ENCODE measurements at places on chromosomes 6 and 20.
A peak's percentile ranks its signal among the peaks of the same experiment; 100 is the strongest.

DNA sequence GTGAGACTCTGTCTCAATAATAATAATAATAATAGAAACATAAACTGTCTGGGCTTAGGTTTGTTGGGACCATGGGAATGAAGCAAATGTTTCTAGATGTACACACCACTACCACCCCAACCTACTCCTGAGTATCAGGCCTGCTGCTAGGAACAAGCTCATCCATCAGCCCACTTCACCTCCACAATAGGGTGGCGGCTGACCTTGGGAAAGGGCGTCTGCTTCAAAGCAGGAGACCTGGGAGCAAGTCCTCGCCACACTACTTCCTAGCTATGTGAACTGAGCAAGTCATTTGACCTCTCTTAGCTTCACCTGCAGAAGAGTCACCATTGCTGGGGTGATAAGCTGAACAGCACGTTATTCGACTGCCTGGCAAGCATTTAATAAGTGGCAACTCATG lies 3.1 kb upstream of the FOXP4 start:
- DNase-seq: no peak

- DNase-seq: peak; percentile 35
Observed at GRCh38 chr6:31005249-31006020, 4.8 kb upstream of the MUC22 start.

DNA sequence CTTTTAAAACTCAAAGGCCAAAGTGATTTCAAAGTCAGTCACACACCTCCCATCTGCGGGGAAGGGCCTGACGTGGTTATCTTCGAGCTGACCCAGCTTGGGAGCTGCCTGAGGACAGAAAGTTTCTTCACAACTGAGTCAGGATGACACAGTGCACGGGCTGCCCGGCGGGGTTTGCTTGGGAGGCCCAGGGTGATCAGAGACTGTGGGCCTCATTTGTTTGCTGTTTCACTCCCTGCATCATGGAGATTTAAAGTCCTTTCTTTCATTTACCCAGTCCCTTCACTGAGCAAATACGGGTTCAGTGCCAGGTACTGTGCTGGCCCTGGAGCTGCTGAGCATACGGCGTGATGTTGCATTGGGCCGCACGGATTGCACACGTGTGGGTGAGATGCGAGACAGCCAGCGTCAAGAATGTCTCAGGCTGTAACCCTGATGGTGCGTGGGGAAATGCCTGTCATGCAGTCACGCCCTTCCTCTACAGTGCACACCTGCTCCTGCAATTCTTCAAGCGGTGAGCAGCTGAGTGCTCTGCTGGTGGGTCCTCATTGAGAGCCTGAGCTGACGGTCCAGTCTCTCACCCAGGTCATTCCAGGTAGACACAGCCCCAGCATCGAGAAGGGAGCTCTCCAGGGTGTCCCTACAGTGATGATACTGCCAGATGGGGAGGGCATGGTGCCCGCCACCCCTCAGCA lies 82.7 kb upstream of the PMEPA1 start:
- no peak for DNase-seq

DNA sequence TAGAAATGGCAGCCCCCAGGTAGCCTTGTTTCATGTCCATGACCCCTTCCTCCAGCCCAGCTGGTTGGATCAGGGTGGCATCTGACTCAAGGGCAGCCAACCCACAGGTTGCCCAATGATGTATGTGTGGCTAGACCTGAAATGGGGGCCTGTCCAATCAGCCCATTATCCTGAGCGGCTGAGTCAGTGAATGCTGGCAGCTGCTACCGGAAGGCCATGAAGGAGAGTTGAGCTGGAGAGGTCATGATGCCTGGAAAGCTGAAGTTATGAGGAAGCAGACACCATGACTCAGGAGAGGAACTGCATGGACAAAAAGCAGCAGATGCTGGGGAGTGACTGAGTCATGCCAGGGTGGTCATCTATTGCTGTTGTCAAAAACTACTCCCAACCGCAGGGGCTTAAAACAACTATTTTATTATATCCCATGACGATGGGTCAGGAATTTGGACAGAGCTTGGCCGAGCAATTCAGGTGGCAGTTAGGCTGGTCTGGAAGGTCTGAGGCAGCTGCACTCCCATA lies 67.3 kb downstream of the MDGA1 start:
- peak; percentile 99 for DNase-seq

- DNase-seq: no peak
Observed at GRCh38 chr6:157200611-157201010, 122.7 kb downstream of the TMEM242 start.

- DNase-seq: no peak
Observed at GRCh38 chr6:132936646-132937045, 122.3 kb downstream of the RPS12 start.

DNA sequence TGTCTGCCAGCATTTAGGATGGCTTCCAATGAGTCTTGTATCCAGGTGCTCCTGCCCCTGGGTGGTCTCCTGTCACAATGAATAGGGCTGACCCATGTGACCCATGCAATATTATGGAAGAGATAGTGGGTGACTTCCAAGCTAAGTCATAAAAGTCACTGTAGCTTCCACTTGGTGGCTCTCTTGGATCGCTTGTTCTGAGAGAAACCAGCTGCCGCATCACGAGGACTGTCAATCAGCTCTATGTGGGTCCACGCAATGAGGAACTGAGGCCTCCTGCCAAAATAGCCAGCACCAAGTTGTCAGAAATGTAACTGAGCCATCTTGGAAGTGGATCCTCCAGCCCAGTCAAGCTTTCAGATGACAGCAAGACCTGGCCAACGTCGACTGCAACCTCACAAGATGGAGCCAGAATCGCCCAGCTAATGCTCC lies 14.9 kb upstream of the MATN4 start:
- no peak for DNase-seq

DNA sequence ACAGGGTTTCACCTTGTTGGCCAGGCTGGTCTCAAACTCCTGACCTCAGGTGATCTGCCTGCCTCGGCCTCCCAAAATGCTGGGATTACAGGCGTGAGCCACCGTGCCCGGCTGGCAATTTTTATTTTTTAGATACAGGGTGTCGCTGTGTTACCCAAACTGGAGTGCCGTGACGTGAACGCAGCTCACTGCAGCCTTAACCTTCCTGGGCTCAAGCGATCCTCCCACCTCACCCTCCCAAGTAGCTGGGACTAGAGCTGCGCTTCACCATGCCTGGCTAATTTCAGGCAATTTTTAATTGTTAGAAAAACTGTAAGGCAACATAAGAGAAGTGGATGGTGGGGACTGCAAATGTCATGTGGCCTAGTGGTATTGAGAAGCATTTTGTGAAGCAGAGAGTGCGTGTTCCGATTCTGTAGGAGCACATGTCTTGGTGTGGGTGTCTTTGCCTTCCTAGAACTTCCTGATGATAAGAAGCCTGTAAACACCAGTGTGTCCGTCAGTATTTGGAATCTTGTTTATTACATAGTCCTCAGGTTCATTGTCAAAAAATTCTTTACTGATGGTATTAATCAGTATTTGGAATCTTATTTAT lies 18.0 kb downstream of the JARID2 start:
- DNase-seq: no peak

GRCh38 chr20:34579979-34580940 lies 21.7 kb downstream of the MAP1LC3A start:
- peak; percentile 48 for DNase-seq

DNA sequence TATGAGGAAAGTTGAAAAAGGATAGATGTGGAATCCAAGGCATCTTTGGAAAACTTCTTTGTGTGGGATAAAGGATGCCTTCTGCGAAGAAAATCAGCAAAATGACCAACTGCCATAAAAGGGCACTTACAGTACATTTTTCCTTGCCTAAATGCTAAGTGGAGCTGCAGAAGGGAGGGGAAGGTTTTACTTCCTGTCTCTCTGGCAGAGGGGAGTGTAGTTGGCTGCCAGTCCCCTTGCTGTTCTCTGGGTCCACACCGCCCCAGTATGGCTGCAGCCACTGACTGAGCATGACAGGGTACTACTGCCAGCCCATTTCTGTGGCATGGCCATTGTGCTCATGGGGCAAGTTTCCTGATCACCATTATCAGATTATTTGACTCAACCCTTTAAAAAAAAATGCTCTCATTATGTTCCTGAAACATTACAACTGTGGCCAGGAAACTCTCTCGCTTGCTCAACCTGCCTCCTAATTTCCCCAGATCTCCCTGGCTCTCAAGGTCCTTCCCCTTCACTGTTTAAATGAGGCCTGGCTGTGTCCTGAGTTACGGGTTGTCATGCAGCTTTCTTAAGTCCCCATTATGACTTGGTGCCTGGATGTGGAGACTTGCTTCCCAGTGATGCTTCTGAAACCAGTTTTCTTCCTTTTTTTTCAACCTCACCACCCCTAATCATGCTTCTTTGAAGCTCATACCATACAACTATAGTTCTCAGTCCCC lies 34.5 kb upstream of the FAM184A start:
- DNase-seq: no peak

DNA sequence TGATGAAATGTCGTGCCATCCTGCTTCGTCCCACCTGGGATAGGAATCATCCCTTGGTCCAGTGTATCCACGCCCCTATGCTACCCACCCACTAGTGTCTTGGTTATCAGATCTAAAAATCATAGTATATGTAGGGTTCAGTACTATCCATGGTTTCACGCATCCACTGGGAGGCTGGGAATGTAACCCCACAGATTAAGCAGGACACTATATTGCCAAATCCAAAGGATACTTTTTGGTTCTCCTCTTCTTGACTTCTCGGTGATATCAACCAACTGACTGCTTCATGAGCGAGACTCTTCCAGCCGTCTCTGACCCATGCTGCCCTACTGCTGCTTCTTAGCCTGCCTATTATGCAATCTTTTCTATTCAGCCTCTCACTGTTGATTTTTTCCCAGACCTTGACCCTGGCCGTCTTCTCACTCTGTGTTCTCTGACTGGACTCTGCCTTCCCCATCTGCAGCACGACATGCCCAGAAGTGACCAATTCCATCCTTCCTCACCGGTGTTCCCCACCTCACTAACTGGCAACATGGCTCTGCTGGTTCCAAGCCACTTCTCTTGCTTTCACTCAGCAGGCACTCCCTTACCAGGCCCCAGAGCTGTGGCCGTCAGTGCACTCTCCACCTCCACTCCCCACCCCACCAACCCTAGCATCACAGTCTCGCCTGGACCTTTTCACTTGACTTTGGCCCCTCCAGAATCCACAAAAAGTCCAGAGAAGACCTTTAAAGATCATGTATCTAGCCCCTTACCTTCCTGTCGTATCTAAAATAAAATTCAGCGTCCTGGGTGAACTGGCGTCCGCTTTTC lies 34.5 kb downstream of the GFRA4 start:
- no peak for DNase-seq

DNA sequence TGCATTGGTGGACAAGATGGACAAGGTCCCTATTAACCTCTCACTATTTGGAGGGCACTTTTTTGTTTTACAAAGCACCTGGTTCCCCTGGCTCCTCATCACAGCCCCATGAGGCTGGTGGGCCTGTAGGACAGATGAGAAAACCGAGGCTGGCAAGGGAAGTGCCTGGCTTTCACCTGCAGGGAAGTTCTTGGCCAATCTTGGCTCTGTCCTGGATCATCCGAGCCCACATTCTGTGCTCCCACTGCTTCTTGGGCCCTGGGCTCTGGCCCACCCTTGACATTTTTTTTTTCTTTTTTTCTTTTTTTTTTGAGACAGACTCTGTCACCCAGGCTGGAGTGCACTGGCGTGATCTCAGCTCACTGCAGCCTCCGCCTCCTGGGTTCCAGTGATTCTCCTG lies 14.7 kb downstream of the SLC13A3 start:
- no peak for DNase-seq

- no peak for DNase-seq
Observed at GRCh38 chr6:71387179-71387578, 98.6 kb downstream of the OGFRL1 start.

DNA sequence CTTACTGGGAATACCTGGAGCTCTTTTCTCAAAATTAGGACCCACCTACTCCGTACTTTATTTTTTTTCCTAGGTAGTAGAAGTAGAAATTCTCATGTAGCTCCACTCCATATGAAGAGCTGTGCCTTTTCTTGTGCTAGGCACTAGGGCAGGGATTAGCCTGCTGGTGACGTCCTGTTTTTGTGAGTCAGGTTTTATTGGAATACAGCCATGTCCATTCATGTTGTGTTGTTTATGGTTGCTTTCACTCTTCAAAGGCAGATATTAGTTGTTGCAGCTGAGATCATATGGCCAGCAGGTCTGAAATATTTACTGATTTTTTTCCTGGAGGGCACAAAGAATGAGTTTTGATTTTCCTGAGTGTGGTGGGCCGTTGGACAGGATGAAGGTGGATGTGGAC lies 20.5 kb downstream of the XRN2 start:
- DNase-seq: peak; percentile 76

DNA sequence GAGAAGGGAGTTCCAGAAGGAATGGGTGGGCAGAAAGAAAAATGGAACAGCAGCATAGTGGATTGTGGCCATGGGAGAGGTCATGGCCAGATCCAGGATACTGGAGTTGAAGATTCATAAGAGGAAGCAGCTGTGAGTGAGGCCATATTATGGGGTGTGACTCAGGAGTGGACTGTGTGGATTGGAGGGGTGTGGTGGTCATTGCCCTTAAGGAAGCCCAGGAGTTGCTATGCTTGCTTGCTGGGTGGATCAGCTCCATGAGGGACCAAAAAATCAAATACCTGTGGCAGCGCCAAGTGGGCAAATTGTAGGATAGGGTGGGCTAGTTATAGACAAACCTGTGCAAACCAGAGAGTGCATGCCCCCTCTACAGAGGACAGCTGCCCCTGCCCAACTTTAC lies 18.3 kb downstream of the LRRC1 start:
- DNase-seq: no peak

- DNase-seq: no peak
Observed at GRCh38 chr6:38068854-38069590, 249.5 kb downstream of the ZFAND3 start.

DNA sequence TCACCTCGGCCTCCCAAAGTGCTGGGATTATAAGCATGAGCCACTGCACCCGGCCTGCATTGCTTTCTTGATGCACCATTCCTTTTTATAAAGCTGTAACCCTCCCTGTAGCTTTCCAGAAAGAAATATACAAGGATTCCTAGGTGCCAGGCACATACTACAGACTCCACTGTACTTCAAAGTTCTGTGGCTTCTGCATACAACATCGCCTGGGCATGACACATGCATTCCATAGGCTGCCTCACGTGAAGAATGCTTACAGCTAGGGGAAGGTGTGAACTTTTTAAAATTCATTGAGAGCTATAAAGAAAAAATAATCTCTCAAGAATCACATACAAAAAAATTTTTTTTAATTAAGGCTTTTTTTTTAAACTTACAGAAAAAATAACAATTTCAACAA lies 50.2 kb downstream of the TRAM2 start:
- peak; percentile 70 for DNase-seq

DNA sequence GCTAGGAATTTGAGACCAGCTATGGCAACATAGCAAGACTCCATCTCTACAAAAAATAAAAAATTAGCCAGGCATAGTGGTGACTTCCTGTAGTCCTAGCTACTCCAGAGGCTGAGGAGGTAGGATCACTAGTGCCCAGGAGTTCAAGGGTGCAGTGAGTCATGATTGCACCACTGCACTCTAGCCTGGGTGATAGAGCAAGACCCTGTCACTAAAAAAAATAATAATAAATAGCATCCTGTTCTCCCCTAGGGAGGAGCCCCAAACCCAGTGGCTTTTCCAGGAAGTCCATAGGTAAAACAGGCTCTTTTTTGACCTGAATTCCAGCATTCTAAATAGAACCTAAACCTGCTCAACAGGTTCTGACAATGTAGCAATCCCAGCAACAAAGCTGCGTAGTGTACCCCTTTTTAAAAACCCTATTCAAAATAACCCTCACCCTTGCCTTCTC lies 192.0 kb downstream of the ALDH8A1 start:
- DNase-seq: no peak

- no peak for DNase-seq
Observed at GRCh38 chr6:142385352-142385751, 83.5 kb downstream of the ADGRG6 start.

- DNase-seq: no peak
Observed at GRCh38 chr6:26520237-26520849, 17.8 kb upstream of the HMGN4 start.

Measured in NCI-H226 (cell line).